Stimulated activated CD8-positive, alpha-beta memory T cell treated with anti-CD3 and anti-CD28 coated beads, Interleukin-2, amount 100 ng/mL, for 1 hour (primary cell): ENCODE measurements at places on chromosomes 7 and 10.

DNA sequence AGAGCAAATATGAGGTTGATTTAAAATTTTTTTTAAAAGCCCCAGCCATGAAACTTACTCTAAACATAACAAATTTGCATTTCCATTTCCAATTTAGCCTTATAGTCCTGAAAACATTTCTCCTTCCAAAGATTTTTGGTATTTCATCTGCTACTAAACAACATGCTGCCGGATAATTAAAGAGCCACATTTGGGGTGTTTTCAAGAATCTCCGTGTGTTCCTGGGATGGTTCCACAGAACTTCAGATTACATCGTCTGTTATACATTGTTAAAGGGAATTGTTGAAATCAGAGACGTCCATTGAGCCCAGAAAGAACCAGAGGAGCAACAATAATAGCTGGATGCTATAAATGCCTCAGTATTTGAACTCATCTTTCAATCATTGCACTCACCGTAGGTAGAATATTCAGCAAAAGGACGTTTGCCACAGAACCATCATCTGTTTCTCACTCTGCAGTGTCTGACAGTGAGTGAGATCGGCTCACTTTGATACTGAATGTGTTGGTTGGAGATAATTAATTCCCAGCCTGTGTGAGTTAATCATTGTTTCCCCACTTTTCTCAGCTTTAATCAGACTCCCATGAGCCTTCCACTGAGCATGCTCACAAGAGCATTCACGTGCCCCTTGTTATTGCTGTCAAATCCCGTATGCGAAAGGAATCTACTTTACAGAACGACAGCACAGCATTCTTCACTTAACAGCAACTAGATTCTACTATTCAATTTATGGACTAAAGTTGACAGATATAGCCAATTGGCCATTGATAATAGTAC lies 128.4 kb upstream of the PALS2 start:
- no peak for DNase-seq

- DNase-seq, result no peak
These were observed 37.8 kb upstream of the FXYD4 start for GRCh38 chr10:43333653-43334052.

DNA sequence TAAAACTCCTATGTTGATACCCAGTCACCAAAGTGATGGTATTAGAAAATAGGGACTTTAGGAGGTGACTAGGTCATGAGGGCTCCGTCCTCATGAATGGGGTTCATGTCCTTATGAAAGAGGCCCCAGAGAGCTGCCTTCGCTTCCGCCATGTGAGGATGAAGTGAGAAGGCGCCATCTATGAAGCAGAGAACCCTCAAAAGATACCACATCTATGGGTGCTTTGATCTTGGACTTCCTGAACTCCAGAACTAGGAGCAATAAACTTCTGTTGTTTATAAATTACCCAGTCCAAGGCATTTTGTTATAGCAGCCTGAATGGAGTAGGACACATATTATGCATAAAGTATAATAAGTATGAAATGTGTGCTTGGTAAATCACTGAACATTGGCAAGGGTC lies 8.1 kb upstream of the PDSS1 start:
- DNase-seq, result no peak

- DNase-seq, result no peak
These were observed 14.4 kb downstream of the CDC14C start for GRCh38 chr7:48938539-48939295.

DNA sequence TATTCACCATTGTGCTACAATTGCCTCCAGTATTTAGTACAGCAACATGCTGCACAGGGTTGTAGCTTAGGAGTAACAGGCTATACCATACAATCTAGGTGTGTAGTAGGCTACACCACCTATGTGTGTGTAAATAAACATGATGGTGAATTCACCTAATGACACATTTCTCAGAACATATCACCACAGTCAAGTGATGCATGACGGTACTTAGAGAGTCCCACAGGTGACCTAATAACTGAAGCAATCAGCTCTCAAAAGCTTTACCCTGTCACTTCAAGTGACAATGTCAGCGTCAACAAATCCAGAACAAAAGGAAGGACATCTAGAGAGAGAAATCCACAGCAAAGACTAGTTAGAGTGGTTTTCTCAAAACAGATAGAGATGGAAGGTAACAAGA lies 38.8 kb downstream of the CCNJ start:
- DNase-seq, result no peak

GRCh38 chr7:22635349-22635748 lies 91.7 kb upstream of the IL6 start:
- DNase-seq, result no peak

GRCh38 chr7:107167483-107168232 lies 1.1 kb upstream of the HBP1 start:
- DNase-seq, result no peak

DNA sequence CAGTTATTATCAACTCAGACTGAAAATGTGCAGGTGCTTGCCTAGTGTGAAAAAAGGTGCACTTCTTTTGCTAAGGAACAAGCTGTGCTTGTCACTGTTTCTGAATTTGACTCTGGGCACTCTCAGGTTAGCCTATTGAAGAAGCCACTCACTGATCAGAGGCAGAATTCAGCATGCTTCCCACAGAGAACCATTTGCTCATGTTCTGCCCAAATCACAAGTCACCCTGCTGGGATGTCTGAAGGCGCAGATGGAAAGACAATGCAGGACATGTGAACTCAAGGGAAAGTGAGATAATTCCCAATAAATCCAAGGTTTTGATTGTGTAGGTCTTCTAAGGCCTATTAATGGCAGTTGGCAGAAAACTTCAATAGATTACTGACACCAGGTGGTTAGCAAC lies 47.8 kb upstream of the CSTF2T start:
- DNase-seq, result no peak

GRCh38 chr7:138890499-138891445 lies 90.4 kb downstream of the KIAA1549 start:
- DNase-seq, result no peak

- no peak for DNase-seq
These were observed 104.5 kb downstream of the GRID1 start for GRCh38 chr10:86261941-86262687.

GRCh38 chr10:32445036-32445435 lies 904 bp upstream of the CCDC7 start:
- DNase-seq, result no peak

DNA sequence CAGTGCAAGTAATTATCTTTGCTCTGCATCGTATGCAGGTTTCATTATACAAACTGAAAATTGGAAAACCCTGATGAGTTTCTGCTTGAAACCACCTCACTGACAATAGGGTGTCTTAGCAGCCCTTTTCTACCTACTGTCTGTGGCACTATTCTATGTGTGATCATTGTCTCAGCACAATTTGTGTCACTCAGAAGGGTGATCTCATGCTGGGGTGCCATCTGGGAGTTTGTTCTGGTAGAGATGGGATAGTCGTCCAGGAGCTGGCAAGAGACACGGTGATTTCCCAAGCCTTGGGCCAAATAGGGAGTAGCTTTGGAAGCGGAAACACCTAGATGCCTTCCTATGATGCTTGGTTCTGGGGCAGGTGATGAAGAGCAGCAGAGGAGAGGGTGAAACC lies 186.3 kb downstream of the FRMD4A start:
- no peak for DNase-seq

DNA sequence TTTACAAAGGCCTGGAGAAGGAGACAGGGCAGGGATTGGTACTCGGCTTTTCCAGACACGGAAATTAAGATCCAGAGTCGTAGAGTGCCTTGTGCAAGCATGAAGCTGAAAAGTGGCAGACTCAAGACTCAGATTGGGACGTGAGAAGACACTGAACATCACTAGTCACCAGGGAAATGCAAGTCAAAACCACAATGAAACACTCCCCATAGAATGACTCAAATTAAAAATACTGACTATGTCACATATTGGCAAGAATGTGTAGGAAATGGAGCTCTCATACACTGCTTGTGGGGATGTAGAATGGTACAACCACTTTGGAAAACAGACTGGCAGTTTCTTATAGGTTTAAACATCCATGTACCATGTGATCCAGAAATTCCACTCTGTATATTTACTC lies 472.0 kb downstream of the RPS24 start:
- no peak for DNase-seq

- DNase-seq, result peak; percentile 65
These were observed 157.6 kb downstream of the HERPUD2 start for GRCh38 chr7:35537067-35538023.

DNA sequence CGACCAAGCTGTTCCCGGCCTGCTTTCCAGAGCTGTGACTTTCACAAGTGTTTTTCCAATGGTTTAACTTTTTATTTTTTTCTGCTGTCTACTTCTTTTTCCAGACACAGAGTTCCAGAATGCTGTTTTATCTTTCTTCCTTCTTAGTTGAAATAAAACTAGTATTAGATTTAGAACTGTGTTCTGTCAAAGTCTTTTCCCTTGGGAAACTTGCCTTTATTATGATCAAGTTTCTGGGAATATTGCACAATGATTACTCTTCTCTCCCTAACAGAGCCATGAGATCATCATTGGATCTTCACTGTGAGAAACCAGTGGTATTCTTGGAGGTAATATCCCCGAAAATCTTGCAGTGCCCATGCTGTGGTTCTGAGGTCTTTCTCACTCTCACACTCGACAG lies 104.9 kb upstream of the KCND2 start:
- no peak for DNase-seq

GRCh38 chr10:52229291-52229931 lies 84.7 kb upstream of the DKK1 start:
- DNase-seq, result no peak

DNA sequence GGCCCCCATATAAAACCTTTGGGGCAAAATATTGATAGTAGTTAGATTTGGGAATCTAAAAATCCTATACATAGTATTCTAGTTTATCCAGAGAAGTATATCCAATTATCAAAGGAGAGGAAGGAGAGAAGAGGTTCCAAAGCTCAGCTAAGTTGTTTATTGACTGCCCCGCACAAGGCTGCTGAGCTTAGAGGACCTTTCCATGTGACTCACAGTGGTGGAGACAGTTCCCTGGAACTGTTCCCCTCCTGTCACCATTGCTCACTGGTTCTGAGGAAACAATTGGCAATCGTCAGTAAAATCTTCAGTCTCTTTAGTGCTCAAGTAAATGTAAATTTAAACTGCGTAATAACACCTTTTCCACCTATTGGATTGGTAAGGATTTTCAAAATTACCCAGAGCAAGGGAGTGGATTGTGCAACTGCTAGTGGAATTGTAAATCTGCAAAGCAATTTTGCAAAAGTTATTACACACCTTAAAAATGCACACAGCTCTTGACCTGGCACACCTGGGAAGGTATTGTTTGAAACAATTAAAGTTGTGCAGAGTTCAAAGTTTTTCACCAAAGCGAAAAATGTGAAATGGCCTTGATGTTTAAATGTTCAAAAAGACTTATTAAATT lies 63.1 kb downstream of the EEPD1 start:
- DNase-seq, result no peak

- DNase-seq, result no peak
These were observed 120.4 kb downstream of the ARHGAP21 start for GRCh38 chr10:24603333-24603732.

DNA sequence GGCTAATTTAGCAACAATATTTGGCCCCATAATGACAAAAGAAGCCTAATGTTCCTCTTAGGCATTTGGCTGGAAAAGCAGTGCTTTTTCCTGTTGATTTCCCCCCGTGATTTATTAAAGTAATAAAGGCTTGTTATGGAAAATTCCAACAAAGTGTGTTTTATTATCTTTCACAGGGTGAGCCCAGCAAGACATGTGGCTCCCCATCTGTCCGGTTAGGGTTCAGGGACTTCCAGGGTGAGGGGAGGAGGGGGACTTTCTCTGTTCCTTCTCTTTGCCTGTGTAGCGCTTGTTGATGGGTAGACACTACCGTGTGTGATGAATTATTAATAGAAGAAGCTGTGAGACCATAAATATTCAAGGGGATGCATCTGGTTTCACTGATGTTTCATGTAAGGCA lies 39.0 kb downstream of the HTR5A start:
- no peak for DNase-seq

DNA sequence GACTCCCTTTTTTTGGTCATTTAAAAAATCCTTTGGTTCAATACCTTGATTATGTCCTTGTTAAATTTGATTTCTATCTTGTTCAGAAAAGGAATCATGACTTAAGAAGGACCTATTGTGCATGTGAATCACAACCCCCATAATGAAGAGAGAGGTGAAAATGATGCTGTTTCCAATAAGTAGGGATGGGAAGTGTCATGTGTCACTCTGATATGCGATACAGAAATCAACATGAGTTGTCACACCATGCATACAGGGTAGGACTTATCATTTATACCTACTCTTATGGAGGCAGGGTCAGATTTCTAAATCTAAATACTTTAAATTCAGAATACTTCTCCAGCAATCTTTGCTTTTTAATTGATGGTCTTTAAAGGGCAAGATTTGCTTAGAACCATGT lies 19.4 kb upstream of the DLX6 start:
- no peak for DNase-seq

DNA sequence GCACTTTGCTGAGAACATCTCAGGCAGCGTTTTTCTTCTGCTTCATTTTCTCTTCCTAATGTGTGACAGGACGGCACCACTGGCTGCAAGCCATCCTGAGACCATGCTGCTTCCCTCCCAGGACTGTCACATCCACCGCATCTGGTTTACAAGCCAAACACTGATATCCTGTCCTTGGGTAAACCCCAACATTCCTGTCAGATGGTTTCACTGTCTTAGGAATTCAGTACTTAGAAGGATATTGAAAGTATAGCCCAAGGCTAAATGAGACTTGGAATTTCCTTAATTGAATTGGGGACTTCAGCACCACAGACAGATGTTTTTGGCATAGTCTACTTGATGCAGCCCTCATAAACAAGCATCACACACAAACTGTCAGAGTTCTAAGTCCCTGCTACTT lies 74.2 kb upstream of the PLXNA4 start:
- no peak for DNase-seq

DNA sequence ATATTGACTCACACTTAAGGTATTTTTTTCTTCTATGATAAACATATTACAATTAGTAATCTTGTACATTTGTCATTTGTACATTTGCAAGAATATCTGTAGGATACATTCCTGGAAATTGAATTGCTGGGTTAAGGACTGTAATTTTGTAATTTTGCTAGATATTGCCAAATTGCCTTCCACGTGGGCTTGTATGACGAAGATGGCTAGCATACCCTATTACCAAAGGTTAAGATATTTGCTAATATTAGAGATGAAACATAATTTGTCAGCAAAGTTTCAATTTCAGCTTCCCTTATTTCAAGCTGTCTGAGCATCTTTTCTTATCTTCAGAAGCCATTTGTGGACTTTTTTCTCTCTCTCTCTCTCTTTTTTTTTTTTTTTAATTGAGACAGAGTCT lies 1.0 kb upstream of the LYZL2 start:
- no peak for DNase-seq

GRCh38 chr10:122097935-122098334 lies 109.0 kb downstream of the TACC2 start:
- DNase-seq, result no peak

GRCh38 chr7:7489546-7489945 lies 46.1 kb downstream of the COL28A1 start:
- no peak for DNase-seq

- no peak for DNase-seq
These were observed 7.5 kb downstream of the CPA1 start for GRCh38 chr7:130387628-130388403.
